Activated gamma-delta T cell treated with Interleukin-2 at 50 U/mL for 16 hours (primary cell): ENCODE measurements at places on chromosomes 1 and 21.

DNA sequence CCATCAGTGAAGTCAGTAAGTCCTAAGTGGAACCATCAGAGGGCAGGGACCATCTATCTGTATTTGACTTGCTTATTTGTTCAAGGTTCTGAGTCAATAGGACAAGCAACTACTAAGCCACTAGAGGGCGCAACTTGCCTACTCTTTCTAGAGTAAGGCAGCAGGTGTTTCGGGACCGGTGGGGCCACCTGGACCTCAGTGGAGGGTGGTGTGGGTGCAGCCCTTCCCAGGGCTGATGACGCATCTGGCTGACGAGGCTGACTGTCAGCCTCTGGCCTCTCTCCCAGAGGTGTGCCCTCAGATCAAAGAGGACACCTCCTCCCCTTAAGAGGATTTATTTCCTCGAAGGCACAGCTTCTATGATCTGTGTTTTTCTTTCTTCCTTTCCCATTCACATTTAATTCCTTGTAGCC lies 6.6 kb downstream of the CBR3 start:
- peak; percentile 86 for DNase-seq

DNA sequence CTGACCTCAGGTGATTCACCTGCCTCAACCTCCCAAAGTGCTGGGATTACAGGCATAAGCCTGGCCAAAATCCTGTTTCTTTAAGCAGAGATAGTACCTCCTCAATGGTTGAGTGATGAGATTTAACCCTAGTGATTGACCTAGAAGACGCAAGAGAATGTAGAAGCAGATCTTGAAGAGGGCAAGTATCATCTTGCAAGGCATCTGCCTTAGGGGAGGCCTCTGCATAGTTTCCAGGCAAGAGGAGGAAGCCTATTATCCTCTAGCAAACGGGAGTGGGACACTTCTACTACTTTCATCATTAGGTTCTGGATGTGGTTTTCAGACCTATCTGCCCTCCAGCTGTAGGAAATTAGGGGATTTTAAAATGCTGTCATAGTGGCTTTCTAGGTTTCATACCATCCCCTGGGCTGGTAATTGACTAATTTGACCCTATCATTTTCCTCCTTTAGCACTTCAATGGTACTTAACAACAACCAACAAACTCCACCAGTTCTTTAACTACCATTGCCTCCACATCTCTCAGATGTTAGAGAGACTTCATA lies 10.0 kb upstream of the TRIM62 start:
- DNase-seq, result no peak

DNA sequence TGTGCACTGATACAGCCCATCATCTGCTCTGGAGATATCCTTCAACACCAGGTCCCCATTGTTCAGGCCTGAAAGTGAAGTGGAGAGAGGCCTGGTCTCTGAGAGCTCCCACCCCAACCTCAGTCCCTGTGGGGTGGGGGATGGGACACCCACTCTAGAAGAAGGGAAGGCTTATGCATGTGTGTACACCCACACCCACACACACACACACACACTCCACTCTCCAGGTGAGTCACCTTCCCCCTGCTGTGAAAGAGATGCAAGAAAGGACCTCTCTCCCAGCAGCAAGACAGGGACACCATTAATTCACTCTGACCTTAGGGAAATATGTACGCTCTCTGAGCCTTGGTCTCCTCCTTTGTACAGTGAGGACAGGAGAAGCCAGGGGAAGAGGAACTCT lies 5.9 kb downstream of the VSIG8 start:
- no peak for DNase-seq

DNA sequence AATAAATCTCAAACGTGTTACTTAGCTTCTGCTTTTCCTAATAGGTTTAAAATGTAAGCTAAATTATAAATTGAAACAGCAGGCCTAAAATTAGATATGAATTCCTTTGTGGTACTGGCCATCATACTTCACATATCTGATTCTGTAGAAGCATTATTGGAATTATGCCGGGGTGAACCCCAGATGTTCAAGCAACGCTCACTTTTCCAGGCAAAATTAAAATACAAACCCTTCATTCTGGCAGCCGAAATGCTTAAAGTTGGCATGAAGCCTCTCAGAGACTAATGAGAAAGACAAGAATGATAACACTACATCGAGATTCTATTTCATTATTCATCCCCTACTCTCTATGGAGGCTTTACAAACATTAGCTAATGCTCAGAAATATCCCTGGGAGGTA lies 1352.7 kb upstream of the ADGRL2 start:
- no peak for DNase-seq

DNA sequence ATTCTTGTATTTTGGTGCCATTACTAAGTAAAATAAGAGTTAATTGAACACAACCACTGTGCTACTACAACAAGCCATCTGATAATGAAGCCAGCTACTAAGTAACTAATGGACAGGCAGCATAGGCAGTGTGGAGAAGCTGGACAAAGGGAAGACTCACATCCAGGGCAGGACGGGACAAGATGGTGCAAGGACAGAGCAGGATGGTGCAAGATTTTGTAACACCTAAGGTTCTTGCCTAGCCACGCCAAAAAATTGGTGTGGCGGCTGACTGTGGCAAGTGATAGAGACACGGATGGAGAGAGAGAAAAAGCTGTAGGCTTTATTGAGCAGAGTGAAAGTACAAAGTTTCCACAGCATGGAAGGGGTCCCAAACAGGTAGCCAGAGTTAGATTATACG lies 114.0 kb upstream of the VANGL1 start:
- no peak for DNase-seq

DNA sequence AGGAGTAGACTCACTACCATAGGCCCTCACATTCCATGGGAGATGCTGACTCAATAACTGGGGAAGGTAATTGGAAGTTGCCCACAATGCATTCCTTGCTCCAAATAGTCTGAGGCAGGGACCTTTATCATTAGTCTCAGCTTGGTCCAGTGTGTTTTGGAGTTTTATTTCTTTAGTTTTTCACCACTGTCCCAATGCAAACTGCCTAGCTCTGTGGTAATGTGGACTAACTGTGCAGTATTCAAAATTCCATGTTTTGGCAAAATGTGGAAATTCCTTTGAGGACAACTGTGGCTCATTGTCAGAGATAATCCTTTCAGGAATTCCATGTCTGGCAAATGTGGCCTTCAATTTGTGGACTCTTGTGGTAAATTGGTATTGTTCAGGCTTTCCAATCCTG lies 78.1 kb upstream of the PAPPA2 start:
- DNase-seq, result no peak

DNA sequence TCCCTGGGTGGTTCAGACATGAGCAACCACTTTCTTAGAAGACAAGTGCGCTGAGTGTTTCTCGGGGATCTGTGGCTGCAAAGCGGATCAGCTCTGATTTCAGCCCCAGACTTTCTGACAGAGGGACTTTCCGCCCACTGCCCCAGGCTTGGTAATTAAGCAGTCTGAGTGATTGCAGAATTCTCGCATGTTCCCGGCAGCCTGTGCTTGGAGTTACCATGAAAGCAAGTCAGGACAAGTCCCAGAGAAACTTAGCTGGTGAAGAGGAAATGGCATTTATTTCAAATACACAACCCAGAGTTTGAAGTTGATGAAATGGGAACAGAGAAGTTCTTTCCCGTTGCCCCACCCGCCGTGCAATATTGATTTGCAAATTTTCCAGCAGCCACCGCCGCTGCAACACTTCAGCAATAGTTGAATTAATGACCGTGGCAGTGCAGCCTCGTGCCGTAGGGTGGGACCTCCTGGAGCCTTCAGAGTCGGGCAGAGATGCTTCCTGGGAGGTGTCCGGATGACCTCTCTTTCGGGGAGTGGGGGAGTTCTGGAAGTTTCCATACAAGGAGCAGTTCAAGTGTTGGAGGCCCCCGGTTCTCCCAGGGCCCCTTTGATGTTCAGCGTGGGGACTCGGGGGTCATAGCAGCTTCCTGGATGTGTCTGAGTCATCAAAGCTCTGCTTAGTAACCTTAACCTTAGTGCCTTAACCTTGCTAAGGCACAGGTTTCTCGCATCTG lies 134.7 kb downstream of the KAZN start:
- no peak for DNase-seq

DNA sequence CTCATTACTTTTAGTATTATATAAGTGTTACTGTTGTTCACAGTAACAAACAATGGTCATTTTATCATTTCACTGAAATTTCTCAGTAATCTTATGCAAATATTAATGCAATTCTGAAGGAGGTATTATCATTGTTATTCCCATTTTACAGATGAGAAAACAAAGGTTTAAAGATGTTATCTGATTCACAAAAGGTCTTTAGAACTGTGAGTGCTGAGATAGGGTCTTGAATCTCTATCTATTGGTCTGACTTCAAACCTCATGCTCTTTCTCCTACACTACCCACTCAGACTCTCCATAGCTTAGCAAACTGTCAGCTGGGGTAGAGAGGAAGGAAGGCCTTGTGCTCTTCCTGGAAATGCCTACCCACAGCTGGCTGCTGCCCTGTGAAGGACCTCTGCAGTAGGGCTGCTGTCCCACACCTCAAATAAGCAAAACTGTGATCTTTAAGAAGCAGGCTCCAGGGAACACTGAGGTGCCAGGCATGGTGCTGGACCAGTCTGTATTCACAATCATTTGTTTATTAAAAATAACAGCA lies 6.2 kb upstream of the OSCP1 start:
- no peak for DNase-seq

DNA sequence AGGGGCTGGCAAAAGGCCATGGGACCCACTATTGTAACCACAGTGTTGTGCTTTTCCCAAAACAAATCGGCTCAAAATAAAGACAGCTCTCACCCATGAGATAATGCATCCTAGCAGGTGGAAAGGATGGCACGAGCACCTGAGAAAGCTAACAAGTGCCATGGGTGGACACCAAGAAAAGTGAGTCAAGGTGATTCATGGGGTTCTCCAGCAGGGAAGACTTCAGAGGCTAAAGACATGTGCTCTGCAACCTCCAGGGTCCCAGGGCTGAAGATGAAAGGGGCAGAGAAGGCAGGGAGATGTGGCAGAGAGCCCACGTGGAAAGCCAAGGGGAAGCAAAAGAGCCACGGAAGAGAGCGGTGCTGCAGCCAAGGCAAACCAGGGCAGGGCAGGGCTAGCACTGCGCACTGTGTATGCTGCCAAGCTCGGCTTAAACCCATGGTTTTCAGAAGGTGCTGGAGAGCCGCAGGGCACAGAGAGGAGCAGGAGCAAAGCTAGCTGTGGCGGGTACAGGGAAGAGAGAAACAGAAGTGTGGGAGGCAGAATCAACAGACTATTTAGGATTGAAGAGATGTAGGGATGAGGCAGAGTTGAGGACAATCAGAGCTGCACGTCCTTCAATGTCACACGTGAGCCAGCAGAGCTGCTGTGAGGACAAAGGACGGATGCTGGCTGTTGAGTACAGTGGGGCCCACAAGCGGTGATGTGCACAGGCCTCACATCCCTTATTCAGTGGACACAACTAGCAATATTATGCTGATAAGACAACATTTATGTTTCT lies 41.8 kb upstream of the C1orf198 start:
- no peak for DNase-seq

DNA sequence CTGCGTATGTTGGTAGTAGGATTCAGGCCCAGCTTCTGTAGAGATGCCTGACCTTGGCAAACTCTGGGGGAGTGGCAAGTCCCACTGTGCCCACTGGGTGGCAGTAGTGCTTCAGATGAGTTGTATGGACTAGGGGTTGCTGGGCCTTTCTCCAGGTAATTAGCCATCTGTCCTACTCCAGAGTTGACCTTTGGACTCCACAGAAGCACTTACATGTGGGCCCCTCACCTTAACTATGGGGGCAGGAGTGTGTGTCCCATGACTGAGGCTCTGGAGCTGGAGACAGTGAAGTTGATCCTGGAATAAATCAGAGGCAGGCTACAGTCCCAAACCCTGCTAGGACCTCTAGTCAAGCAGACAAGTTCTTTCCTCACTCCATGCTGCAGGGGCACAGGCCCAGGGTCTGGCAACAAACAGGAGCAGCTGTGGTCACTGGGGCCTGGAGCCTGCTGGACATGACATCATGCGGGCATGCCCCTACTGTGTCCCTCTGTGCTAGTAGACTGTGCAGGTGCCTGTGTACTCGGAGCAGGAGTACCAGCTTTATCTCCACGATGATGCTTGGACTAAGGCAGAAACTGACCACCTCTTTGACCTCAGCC lies 4.6 kb downstream of the DMAP1 start:
- DNase-seq, result peak; percentile 61

- no peak for DNase-seq
Observed at GRCh38 chr1:153648000-153648643, 10.4 kb upstream of the SNAPIN start.

GRCh38 chr1:244273845-244274619 lies 177.7 kb downstream of the ADSS2 start:
- DNase-seq, result no peak

GRCh38 chr1:185654952-185655314 lies 79.3 kb upstream of the HMCN1 start:
- DNase-seq, result no peak

DNA sequence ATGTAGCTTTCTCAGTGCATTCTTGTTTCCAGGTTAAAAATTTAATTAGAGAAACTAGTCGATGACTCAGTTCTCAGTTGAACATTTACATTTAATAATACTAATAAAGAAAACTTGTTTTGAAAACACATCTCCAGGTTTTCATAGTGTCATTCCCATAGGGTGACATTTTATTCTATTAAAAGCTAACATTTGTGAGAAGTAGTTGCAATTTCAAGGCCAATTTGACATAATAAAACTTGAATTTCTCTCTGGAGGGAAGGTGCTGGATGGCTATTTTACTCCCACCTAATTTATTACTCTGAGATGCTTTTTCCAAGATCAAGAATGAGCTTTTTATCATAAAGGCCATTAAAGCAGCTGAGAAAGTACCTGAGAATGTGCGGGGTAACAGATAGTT lies 16.6 kb downstream of the HUNK start:
- no peak for DNase-seq

- no peak for DNase-seq
Observed at GRCh38 chr21:15534450-15534886, 195.3 kb upstream of the USP25 start.

DNA sequence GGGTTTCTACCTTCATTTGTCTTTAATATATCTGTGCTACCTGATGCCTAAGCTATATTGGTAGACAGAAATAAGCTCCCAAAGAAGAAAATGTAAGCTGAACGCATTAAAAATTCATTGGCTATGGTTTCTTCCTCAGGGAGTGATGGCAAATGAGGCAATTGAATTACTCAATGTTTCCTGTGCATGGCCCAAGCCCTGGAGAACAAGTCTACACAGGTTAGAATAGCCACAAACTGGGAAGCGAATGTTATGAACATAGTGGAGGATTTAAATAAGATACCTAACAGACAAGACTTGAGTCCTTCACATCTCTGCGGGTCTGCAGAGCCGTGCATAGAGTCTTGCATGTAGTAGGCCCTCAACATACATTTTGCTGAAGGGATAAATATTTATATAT lies 350.3 kb downstream of the RWDD3 start:
- no peak for DNase-seq

- DNase-seq, result no peak
Observed at GRCh38 chr1:174535207-174535606, 87.4 kb downstream of the GPR52 start.

DNA sequence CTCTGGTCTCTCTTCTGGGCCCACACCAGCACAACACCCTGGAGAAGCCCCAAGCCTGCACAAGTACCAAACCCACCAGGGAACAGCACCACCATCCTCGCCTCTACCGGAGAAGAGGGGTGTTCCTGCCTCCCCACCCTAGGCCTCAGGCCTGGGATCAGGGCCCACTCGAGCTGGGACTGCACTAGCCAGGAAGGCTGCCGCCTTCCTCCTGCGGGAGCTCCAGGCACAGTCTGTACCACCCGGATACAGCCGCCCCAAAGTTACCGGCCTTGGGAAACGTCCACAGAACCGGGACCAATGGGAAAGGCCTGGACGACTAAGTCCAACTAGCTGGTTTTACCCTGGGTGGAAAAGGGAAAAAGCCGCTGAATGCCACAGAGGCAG lies 3.4 kb downstream of the TAL1 start:
- no peak for DNase-seq
